ENCODE measurements at places on chromosomes 12 and 14. TPM values are rescaled to one million over a fixed set of nuclear protein-coding genes. Genes with fewer than 3 reads are reported as not detected.

SPIC gene
- total RNA-seq = not detected

DNA sequence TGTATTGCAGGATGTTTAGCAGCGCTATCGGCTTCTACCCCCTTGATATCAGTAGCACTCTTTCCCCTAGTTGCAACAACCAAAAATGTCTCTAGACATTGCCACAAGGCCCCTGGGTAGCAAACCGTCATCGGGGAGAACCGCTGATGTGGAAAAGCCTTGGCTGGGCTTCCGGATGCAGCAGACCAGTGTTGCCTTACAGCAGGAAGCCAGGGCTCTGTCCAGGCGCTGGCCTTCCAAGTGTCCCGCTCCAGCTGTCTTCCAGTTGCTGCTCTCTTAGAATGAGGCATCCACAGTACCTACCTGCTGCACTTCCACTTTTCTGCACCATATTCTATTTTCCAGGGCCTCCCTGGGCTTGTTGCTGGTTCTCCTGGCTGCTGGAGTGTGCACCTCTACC lies 22.6 kb upstream of the SLC10A1 start:
- DNase-seq = no peak

- no peak for DNase-seq
These were observed 357.0 kb downstream of the TMEM121 start for GRCh38 chr14:105883066-105884005.

ESRRB gene
- total RNA-seq = not detected

GRCh38 chr14:59631237-59631636 lies 54.6 kb upstream of the CCDC175 start:
- no peak for DNase-seq

GRCh38 chr14:54285030-54285429 lies 111.8 kb upstream of the CDKN3 start:
- DNase-seq = no peak
